Activated CD4-positive, alpha-beta T cell treated with anti-CD3 and anti-CD28 coated beads, Interleukin-2, amount 10 ng/mL, durations not matched to agents 24 days and 14 days (primary cell): ENCODE measurements at places on chromosomes 5 and 9.

DNA sequence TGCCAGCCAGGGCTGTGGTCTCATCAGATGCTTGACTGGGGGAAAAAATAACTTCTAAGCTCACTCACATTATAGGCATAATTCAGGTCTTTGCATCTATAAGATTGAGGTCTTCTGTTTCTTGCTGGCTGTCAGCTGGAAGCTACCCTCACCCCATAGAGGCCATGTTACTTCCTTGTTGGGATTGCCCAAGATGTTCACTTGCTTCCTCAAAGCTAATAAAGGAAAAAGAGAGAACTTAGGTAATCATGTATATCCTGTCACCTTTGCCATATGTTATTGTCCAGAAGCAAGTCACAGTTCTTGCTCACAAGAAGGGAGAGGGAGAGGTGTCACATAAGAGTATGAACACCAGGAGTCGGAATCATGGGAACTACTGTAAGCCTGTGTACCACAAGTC, 38.7 kb upstream of the ANKRD34B start:
- DNase-seq: no peak

DNA sequence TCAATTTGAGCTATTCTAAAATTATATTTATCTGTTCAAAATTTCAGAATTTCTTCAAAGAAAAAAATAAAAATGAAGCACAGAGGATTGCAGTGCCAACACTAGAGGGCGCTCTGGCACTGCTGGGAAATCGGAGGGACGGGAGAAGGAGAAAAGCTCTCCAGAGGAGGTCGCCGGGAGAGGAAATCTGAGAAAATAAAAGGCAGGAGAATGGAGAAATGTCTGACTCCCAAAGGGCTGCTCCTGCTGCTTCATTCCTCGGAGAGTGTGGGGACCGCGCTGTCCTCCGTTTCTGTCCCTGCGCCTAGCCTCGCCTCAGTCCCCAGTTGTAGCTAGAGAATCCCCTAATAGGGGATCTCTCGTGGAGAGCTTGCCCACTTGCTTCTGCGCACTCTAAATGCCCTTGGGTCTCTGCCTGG, 40.0 kb upstream of the ARSB start:
- peak; percentile 84 for DNase-seq

GRCh38 chr5:179267071-179267670, 78.1 kb downstream of the ADAMTS2 start:
- no peak for DNase-seq

DNA sequence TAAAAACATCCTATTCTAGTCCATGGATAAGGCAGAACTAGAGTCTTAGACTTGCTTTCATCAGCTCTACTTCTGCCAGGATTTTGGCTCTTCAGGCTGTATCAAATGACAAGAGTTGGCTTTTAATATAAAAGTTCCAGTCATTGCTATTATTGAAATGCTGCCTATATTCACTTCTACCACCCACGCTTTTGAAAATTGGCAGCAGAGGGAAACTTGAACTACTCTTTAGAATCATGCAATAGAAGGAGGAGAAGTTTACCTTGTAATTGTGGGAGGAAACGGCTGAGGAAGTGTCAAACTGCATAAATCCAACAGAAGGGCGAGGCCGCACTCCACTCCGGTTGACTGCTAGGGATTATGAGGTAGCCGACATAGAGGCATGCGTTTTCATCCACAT, 122.6 kb upstream of the BASP1 start:
- DNase-seq: no peak

GRCh38 chr5:117263231-117263630, 688.6 kb upstream of the SEMA6A start:
- DNase-seq: no peak

- no peak for DNase-seq
Measured at GRCh38 chr5:93305984-93306383, 275.0 kb downstream of the NR2F1-AS1 start.

- no peak for DNase-seq
Measured at GRCh38 chr5:121313886-121314285, 537.8 kb upstream of the FTMT start.

DNA sequence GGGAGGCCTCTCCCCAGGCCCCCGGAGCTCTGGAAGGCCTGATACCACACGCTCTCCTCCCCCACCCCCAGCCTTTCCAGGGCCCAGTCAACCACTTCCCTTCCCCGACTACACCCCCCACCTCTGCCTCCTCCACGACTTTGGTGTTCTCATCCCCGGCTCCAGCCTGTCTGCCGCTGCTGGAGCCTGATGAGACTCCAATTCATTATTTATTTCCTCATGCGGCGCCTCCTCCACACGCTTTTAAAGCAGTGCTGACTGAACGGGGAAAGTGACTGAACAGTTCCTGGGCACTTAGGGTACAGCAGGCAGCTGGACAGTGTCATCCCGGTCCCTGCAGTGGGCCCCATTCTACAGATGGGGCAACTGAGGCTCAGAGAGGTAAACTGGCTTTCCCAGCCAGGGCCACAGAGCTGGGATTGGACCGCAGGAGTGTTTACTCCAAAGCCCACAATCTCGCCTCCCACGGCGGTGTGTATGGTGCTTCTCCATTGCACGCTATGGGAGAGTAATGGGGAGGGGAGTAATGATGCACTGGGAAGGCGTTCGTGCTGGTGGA, 15.9 kb upstream of the RPL26L1 start:
- no peak for DNase-seq

DNA sequence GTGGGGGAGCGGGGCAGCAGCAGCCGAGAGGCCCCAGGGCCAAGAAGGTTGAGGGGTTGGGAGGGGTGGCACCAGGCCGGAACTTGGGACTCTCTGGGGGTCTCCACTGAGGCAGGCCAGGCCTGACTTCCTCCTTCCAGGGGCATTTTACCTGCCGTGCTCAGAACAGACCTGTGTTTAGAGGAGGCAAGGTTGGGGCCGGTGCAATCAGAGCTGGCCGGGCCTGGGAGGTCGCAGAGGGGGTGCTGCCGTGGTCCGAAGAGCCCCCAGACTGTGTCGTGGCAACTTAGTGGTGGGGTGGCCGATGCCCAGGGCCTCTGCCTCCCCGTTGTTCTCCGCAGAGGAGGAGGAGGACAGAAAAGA, 21.8 kb downstream of the GLT6D1 start:
- no peak for DNase-seq

DNA sequence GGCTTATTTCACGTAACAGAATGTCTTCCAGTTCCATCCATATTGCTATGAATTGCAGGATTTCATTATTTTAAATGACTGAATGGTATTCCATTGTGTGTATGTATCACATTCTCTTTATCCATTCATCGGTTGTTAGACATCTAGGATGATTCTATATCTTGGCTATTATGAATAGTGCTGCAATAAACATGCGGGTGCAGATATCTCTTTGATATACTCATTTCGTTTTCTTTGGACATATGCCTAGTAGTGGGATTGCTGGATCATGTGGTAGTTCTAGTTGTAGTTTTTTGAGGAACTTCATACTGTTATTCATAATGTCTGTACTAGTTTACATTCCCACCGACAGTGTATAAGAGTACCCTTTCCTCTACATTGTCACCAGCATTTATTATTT, 460.5 kb downstream of the MAN2A1 start:
- no peak for DNase-seq

GRCh38 chr5:133705331-133705730, 93.0 kb upstream of the FSTL4 start:
- no peak for DNase-seq

DNA sequence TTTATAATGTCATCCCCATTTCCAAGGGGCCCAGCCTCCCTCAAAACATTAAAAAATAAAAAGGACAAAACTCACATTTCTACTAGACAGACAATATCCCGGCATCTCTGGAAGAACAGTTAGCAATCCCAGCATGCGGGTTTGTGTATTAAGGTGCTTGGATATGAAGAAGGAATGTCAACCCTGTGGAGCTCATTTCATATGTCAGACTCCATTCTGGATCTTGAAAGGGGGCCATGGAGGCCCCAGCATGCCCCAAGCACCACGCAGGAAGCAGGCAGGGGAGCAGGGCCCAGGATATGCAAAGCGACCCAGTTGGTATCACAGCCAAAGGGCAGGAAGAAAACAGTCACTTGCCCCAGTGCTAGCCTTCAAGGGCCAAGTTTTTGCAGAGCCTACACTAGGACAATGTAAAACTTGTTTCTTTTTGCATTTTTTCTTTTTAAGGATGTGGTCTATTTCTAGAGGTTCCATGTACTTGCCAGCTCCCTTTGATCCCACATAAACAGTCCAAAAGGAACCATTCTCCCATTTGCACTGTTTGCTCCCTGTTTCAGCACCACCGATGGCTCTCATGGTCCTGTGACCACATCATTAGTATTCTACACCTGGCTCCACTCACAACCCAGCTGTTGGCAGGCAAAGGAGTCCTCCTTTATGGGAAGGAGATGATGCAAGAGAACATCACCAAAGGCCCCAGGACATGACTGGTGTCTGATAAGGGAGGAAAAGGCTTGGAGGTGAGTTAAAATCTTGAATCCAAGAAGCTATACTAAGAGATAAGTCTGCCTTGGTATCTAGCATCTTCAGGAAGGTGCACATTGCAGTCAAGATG, 58.3 kb downstream of the FGF1 start:
- no peak for DNase-seq

DNA sequence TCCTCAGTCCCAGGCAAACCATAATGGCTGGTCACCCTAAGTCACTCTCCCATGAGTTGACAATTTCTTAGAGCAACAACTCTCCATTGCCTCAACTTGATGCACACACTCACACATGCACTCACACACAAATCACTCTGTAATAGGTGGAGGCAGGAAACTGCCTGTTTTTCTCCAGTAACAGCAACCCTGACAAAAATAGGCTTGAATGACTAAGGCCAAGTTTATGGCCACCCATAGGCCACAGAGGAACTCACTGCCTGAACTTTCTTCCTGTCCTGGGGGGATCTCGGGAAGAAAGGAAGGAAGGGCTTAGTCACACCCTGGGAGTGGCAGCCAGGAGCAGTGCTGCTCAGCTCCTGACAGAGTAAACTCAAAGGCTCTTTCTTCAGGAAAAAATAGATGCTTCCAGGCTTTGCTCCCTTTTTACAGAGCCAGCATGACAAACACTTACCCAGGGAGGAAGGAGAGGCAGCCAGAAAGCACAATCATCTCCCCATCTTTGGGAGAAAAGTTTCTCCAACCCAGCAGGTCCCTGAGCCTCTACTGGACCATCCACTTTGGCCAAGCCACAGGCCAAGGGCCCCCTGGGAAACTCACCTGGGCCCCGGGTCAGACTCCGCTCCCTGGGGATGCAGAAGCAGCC, 368 bp downstream of the SH3TC2 start:
- DNase-seq: no peak

GRCh38 chr9:136901516-136902258, 15.4 kb downstream of the TRAF2 start:
- peak; percentile 96 for DNase-seq

DNA sequence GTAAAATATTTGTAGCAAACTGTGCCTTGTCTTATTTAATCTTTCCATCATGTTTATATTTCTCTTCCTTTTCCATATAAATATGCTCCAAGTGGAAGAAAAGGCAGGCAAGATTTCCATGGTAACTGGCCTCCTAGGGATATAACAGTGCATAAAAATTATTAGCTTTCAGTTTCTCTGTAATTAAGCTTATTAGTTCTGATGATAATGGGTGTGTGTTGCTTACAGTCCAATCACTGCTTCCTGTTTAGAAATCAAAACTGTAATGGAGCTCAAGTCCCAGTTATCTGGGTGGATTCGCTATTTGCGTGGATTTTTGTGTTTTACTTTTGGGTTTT, 213.0 kb downstream of the PJA2 start:
- DNase-seq: no peak

- DNase-seq: no peak
Measured at GRCh38 chr5:57007344-57007743, 55.4 kb upstream of the MIER3 start.

DNA sequence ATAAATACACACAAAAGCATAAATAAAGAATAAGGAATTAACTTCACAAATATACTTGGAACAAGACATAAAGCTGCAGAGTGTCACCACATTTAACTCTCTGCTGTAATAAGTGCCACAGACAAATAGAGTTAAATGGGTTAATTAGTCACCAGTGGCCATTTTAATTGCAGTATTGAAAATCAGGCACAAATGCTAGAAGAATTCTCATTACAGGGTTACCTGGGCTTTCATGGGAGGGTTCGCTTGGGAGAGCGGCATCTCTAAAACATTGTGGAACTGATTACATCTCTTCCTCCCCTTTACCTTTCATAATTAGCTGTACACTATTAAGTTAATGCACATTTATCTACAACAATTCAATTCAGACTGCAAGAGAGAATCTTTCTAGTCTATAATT, 505.3 kb upstream of the DAP start:
- no peak for DNase-seq

- no peak for DNase-seq
Measured at GRCh38 chr5:144598451-144599068, 427.9 kb downstream of the KCTD16 start.

DNA sequence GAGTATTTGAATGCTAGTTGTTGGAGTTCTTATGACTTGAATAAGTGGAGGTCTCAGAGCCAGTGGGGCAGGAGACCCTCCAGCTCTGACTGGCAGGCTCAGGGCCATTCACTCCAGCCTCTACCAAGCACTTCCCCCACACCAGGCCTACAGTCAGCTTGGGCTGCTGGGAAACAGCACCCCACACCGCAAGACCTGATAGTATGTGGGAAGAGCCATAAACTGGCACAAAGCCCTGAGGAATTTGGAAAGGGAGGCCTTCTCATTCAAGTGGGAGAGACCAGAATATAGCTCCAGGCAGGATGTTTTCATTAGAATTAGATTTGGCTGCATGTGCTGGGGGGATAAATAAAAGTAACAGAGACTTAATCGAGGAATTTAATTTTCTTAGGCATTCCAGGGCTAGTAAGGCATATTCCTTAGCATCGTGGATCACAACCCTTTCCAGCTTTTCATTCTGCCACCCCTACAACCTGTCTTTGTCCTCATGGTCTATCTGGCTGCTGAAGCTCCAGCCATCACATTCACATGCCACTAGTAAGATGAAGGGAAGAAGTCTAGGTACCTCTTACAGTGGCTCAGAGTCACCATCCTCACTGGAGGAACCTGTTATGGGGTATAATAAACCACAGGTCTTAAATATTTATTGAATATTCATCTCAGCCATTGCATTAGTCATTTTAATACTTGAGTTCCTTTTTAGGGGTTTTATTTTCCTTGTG, 47.5 kb downstream of the TMOD1 start:
- no peak for DNase-seq

GRCh38 chr5:97118261-97119006, 24.0 kb downstream of the LIX1 start:
- DNase-seq: no peak

- DNase-seq: no peak
Measured at GRCh38 chr5:21709770-21710169, 1143.4 kb downstream of the CDH12 start.

- no peak for DNase-seq
Measured at GRCh38 chr5:78843436-78843835, 141.7 kb downstream of the ARSB start.

GRCh38 chr5:25544652-25545249, 900.0 kb upstream of the CDH10 start:
- DNase-seq: no peak

GRCh38 chr9:34372467-34373011, 4.2 kb downstream of the MYORG start:
- no peak for DNase-seq

DNA sequence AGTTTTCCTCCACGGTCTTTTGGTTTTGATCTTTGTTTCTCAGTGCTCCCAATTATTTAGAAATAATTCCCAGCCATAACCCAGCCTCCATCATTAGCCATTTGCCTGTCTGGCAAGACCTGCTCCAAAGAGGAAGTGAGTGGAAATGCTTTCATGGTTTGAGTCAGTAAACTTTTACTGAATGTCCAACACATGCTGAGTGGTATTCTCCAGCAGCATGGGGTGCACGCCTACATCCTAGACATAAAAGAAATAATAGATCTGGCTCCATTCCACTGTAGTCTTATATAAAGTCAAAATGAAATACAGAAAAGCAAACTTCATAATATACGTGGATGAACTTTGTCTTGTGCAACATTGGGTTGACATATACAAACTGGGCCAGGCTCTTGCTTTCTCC, 757.2 kb downstream of the TLE1 start:
- DNase-seq: no peak
